ENCODE measurements at places on chromosomes 7 and 10. TPM values are rescaled to one million over a fixed set of nuclear protein-coding genes. Genes with fewer than 3 reads are reported as not detected.

- no peak overlapping the region for H3K27ac ChIP-seq
- no peaks in the 10 kb centered on the region for H3K36me3 ChIP-seq
- peak; percentile 30 for DNase-seq
- H3K4me3 ChIP-seq, result no peak overlapping the region
Measured at GRCh38 chr7:76430836-76431235, 6.1 kb downstream of the ZP3 start.

- no peaks in the 10 kb centered on the region for H3K27me3 ChIP-seq
- no peak overlapping the region for H3K4me3 ChIP-seq
- peaks cover 43% of the 10 kb centered on the region for H3K36me3 ChIP-seq
- DNase-seq, result no peak
- H3K27ac ChIP-seq, result no peak overlapping the region
- peaks cover 22% of the 10 kb centered on the region for H3K4me1 ChIP-seq
Measured at GRCh38 chr10:61912981-61913380, 11.5 kb downstream of the ARID5B start.

GRCh38 chr10:106957823-106958588 lies 206.5 kb downstream of the SORCS1 start:
- DNase-seq, result no peak
- H3K4me1 ChIP-seq, result peaks cover 11% of the 10 kb centered on the region
- H3K36me3 ChIP-seq, result no peaks in the 10 kb centered on the region
- no peak overlapping the region for H3K4me3 ChIP-seq

- DNase-seq, result no peak
- no peak overlapping the region for H3K27ac ChIP-seq
- H3K4me3 ChIP-seq, result no peak overlapping the region
- no peaks in the 10 kb centered on the region for H3K36me3 ChIP-seq
- no peaks in the 10 kb centered on the region for H3K27me3 ChIP-seq
- peaks cover 4% of the 10 kb centered on the region for H3K4me1 ChIP-seq
Measured at GRCh38 chr10:69894156-69894555, 92.5 kb downstream of the COL13A1 start.

- H3K27me3 ChIP-seq, result no peaks in the 10 kb centered on the region
- peaks cover 29% of the 10 kb centered on the region for H3K4me1 ChIP-seq
- H3K36me3 ChIP-seq, result no peaks in the 10 kb centered on the region
- H3K4me3 ChIP-seq, result no peak overlapping the region
Measured at GRCh38 chr7:70135656-70136055, 537.4 kb downstream of the AUTS2 start.

DNA sequence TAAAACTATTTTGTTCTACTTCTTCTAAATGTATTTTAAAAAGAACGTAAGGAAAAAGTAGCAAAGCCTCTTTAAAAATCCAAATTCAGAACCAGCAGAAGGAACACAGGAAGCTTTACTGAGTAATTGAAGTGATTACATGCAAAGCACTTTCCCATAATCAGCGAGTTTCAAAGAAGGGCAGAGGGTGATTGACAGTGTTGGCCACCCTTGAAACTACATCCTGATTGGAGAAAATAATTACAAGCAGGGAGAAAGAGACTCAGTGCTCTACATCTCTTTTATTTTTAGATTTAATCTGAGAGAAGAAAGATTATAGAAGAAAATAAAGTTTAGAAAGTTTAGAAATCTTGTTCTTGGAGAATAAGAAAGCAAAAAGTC lies 20.3 kb upstream of the HGF start:
- H3K36me3 ChIP-seq, result no peaks in the 10 kb centered on the region
- peaks cover 14% of the 10 kb centered on the region for H3K4me1 ChIP-seq
- H3K27ac ChIP-seq, result no peak overlapping the region
- no peak overlapping the region for H3K4me3 ChIP-seq
- DNase-seq, result no peak

GRCh38 chr7:17580856-17581255 lies 282.4 kb downstream of the AHR start:
- no peaks in the 10 kb centered on the region for H3K4me1 ChIP-seq
- peaks cover 8% of the 10 kb centered on the region for H3K27me3 ChIP-seq
- H3K36me3 ChIP-seq, result peaks cover 6% of the 10 kb centered on the region
- no peak overlapping the region for H3K4me3 ChIP-seq
- H3K27ac ChIP-seq, result no peak overlapping the region

DNA sequence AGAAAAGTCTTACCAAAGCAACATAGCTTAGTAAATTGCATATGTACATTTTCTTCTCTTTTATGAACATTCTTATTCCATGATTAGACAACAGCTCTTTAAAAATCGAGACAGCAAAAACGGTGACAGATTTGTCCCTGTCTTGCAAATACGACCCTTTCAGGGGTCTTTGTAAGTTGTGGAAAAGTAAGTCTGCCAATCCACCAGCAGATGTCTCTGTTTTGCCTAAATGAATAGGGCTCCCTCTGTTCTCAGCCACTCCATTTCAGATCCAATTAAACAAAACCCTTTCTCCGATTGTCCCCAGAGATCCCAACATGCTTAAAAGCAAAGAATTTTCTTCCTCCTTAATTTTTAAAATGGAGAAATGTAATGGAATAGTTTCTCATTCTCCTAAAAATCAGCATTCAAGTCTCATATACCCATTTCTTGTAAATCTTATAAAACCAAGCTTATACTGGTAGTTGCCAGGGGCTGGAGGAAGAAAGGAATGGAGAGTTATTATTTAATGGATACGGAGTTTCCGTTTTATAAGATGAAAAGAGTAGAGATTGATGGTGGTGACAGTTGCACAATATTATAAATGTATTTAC lies 61.0 kb upstream of the NFE2L3 start:
- H3K36me3 ChIP-seq, result no peaks in the 10 kb centered on the region
- peaks cover 26% of the 10 kb centered on the region for H3K4me1 ChIP-seq
- DNase-seq, result no peak
- H3K4me3 ChIP-seq, result peak overlapping the region; percentile 1
- H3K27me3 ChIP-seq, result no peaks in the 10 kb centered on the region

DNA sequence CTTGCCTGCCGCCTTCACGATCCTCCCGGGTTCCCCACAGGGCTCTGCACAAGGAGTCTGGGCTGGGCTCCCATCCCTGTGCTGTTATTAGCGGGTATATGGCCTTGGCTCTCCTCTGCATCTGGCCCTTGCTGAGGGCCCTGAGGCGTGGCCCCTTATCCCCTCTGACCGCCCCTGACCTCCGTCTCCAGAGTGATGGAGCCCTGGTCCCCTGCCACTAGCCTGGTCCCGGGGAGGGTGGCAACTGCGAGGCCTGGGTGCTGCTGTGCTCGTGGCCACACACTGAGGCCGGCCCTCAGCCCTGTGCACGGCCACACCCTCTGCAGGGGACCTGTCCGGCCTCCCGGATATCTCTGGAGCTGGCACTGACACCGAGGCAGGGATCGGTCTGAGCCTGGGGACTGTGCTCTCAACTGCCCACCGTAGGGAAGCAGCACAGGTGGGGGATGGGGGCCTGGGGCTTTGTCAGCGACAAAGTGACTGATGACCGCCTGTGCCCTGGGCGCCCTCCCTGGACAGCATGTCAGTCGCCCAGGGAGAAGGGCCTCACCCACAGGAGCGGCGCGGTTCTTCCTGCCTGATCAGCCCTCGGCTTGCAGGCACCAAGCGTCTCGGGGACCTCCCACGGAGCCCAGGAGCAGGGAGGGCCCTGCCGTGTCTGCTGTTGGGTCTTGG lies 72.4 kb downstream of the NKX6-2 start:
- peaks cover 25% of the 10 kb centered on the region for H3K36me3 ChIP-seq
- no peaks in the 10 kb centered on the region for H3K27me3 ChIP-seq
- no peak overlapping the region for H3K27ac ChIP-seq
- no peaks in the 10 kb centered on the region for H3K4me1 ChIP-seq
- no peak overlapping the region for H3K4me3 ChIP-seq

- no peak overlapping the region for H3K4me3 ChIP-seq
- H3K36me3 ChIP-seq, result peaks cover under 1% of the 10 kb centered on the region
- no peaks in the 10 kb centered on the region for H3K27me3 ChIP-seq
- no peak overlapping the region for H3K27ac ChIP-seq
- H3K4me1 ChIP-seq, result peaks cover 22% of the 10 kb centered on the region
- DNase-seq, result no peak
Measured at GRCh38 chr10:119343011-119343601, 135.7 kb downstream of the GRK5 start.

DNA sequence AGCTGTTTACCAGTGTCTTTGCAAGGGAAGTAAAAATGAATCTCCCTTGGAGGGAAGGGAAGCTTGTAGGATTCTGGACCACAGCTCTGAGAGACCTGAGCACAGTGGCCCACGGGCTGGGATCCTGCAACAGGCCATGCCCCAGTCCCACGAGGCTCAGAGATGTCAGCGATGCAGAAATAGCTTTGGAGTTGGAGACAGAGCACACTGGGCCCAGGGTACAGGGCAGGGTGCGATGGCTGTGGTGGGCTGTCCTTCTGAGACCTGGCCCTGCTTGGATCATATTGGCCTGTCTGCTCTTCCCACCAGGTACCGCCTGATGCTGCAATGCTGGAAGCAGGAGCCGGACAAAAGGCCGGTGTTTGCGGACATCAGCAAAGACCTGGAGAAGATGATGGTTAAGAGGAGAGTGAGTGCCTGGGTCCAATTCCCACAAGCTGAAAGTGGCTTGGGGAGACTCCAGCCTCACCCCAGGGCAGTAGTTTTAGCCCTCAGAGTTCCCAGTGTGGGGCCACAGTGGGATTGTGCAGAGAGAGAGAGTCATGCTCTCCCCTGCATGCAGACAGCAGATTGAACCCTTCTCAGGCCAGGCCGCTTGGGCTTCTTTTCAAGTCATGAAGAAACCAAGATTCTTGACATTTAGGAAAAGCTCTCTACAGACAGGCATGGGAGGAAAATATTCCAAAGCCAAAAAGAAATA lies 13.5 kb upstream of the CSGALNACT2 start:
- peaks cover 5% of the 10 kb centered on the region for H3K4me1 ChIP-seq
- H3K36me3 ChIP-seq, result no peaks in the 10 kb centered on the region
- H3K27me3 ChIP-seq, result peaks cover 23% of the 10 kb centered on the region
- peak; percentile 21 for DNase-seq
- H3K4me3 ChIP-seq, result no peak overlapping the region

DNA sequence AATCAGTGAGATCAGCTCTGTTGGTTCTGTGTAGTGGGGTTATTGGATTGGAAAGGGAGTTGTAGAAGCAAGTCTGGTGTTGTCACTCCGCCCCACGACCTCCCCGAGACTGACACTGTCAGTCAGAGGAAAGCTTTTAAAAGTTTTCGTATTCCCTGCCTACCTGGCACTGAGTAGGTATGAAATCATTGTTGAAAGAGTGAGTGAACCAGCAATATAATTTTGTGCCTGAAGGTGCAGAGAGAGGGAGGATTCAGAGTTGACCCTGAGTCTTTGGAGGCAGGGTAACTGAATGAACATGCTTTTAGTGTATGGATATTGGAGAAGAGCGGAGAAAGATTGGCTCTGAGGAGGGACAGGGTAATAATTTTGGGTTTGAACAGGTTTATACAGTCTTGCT lies 27.3 kb downstream of the CCNY start:
- no peak overlapping the region for H3K4me3 ChIP-seq
- H3K27me3 ChIP-seq, result no peaks in the 10 kb centered on the region
- no peak for DNase-seq

DNA sequence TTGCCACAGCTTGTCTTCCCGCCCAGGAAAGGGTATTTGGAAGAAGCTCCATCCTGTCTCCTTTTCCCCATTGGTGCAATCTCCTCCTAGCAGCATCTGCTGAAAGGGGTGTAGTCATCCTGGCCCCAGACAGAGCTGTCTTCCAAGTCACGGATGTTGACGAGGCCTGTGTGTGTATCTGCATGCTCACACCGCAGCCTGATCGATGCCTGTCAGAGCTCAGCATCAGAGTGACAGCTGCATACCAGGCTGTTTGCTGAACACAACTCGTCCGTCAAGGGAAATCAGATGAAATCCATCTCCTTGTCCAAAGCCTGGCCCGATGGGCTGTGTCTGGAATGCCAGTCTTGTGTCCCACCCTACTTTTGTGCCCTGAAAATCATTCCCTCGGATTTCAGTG lies 21.2 kb upstream of the LRRC4 start:
- no peaks in the 10 kb centered on the region for H3K27me3 ChIP-seq
- H3K27ac ChIP-seq, result no peak overlapping the region
- no peak for DNase-seq
- no peaks in the 10 kb centered on the region for H3K36me3 ChIP-seq
- no peak overlapping the region for H3K4me3 ChIP-seq

GRCh38 chr10:499991-500390 lies 189.5 kb downstream of the DIP2C start:
- no peaks in the 10 kb centered on the region for H3K27me3 ChIP-seq
- H3K4me3 ChIP-seq, result no peak overlapping the region
- no peaks in the 10 kb centered on the region for H3K36me3 ChIP-seq
- H3K27ac ChIP-seq, result no peak overlapping the region

DNA sequence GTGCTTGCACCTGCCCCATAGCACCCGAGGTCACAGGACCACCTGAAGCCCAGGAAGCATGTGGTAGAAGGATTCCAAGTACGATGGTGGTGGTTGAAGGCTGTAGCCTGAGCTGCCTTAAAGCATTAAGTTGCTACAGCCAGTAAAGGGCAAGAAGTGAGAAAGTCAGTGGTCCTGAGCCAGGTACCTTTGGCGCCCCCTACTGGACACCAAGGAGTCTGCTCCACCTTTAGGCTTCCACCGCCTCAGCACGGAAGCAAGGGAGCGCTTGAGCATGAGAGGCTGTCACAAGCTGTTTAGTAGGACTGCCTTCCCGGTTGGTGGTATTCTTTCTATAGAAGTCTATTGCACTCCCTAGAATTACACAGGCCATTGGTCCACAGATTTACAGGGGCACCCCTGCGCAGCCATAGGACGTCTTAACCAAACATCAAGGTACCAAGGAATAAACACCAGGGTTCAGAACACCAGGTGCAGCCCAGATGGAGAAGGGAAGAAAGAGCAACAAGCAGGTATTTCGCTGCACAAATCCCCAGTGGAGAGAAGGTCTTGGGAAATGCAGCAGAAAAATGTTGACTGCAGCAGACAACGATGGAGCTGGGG lies 2.2 kb downstream of the CRTAC1 start:
- no peaks in the 10 kb centered on the region for H3K36me3 ChIP-seq
- peaks cover 2% of the 10 kb centered on the region for H3K4me1 ChIP-seq
- DNase-seq, result peak; percentile 41
- no peak overlapping the region for H3K27ac ChIP-seq

- no peak for DNase-seq
- H3K27ac ChIP-seq, result no peak overlapping the region
- peaks cover 14% of the 10 kb centered on the region for H3K4me1 ChIP-seq
- no peak overlapping the region for H3K4me3 ChIP-seq
Measured at GRCh38 chr7:140533394-140533872, 54.1 kb upstream of the MKRN1 start.

- H3K27ac ChIP-seq, result no peak overlapping the region
- DNase-seq, result no peak
- no peaks in the 10 kb centered on the region for H3K4me1 ChIP-seq
- H3K4me3 ChIP-seq, result no peak overlapping the region
- no peaks in the 10 kb centered on the region for H3K36me3 ChIP-seq
Measured at GRCh38 chr7:78607099-78607498, 808.5 kb downstream of the PHTF2 start.

The EVX1 gene
- 1.4 TPM for total RNA-seq

The SEMA3D gene
- total RNA-seq, result 272 TPM

The HPS1 gene
- 52.8 TPM for total RNA-seq

The CCZ1B gene
- 64.1 TPM for total RNA-seq

The TMEM176A gene
- total RNA-seq, result 3.6 TPM

The UPK3BL2 gene
- 12.1 TPM for total RNA-seq

The NMT2 gene
- total RNA-seq, result 20.0 TPM

Measured in mesothelial cell of epicardium (in vitro differentiated cells).